ENCODE measurements at places on chromosomes 6 and 20.

DNA sequence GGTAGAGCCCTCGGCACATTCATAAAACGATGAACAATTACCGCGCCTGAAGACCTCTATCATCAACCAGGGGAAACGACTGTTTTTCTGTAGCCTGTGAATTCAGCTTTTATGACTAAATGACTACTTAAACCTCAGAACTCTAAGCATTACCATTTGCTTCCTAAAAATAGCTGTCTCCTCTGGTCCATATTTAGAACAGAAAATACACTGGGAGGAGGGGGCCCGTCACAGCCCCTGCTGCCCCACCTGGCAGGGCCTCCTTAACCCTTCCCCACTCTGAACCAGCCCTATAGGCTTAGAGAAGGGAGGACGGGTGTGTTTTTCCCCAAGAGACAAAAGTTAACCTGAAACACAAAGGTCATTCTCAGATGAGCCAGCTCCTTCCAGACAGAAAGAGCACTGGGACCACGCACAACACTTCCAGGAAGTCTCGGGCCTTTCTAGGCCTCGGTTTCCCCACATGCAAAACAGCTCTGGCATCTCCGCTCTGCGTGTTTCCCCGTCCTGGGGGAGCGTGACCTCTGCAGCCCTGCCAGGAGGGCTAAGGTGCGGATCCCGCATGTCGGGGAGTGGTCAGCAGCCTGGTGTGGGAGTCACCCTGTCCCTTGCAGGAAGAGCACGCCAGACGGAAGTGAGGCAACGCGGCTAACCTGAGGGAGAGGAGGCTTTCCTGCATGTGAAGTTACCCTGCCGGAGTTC is 193.9 kb downstream of the DLL1 start:
- DNase-seq = no peak

DNA sequence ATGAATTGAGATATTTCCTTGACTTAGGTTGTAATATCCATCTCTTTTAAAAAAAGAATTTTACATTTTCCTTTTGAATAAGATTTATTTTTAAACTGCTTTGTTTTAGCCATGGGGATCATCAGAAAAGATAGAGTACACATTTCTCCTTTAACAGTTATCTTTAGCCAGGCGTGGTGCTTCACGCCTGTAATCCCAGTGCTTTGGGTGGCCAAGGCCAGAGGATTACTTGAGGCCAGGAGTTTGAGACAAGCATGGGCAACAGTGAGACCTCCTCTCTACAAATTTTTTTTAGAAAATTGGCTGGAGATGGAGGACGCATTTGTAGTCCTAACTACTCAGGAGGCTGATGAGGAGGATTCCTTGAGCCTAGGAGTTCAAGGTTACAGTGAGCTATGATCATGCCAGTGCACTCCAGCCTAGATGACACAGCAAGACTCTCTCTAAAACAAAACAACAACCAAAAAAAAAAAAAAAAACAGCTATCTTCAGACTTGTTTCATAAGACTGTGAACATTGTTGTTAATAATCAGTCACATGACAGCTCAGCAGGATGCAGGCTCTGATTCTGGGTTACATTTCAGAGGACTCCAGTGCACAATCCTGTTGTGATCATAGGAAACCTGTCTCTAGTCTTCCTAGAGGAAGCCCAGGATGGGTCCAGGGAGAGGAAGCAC is 2.0 kb upstream of the SLC17A3 start:
- DNase-seq = no peak

- peak; percentile 5 for DNase-seq
Measured at GRCh38 chr6:141110481-141110880, 1022.2 kb upstream of the GJE1 start.

GRCh38 chr6:137216106-137216505 is 3.1 kb downstream of the IFNGR1 start:
- DNase-seq = no peak

DNA sequence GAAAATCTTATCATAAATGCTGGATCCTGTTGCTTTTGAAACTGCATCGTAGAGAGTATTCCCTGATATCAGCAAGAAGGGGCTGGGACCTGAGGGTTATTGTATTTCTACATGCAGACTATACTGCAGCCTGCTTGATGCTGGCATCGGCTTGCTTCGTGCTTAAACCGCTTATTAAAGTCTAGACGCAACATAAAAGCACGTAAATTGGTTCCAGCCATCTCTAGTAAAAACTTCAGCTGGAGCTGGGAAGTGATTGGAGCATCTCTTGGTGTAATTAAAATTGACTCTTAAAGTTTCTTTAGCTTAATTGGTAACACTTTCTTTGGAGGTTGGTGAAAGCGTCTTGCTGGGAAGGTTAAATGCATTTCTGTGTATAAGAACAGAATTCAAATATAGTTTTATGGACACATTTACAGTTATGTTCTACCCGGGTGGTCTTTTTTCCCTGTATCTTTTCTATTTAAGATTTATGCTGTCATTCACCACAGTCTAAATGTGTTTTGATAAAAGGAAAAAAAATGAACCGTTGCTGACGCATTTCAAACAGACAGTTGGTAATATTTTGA is 139.0 kb upstream of the JAG1 start:
- DNase-seq = no peak

GRCh38 chr6:161522276-161522675 is 248.4 kb upstream of the AGPAT4 start:
- DNase-seq = no peak

DNA sequence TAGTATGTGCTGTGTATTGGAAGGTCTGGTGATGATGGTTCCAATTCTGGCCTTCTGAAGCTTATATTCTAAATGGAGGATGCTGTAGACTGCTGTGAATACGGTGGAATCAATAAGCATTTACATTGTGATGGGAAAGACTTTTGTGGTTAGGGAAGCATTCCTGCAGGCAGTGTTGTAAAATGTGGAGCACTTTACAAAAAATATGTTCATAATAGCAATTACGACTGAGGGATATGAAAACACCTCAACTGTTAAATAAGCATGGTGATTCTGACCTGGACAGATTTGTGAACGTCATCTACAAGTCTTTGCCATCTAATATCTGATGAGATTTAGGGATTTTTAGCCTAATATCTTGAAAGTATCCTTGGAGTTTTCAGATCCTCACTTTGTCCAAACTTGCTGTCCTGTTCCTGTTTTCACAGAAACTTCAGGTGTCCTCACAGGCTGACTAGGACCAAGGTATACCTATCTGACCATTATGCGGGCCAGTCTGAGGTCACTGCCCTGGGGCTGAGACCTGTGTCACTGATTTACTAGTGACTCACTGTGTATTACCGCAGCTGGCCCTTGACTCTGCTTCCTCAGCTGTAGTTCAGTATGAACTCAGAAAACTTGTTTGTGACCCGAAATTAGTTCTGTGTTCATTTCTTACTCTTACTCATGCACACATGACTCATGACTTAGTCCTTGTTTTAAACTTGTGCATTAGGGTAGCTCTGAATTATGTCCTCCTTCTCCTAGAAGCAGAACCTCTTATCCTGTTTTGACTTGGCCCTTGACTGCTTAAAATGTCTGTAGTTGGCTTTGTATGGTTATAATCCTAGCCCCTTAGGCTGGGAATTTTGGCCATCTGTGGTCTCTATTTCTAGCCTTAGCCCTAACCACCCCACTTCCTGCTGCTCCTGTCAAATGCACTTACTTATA is 343.0 kb downstream of the CDKAL1 start:
- DNase-seq = peak; percentile 86

GRCh38 chr6:124536842-124537191 is 425.4 kb upstream of the RNF217 start:
- no peak for DNase-seq

DNA sequence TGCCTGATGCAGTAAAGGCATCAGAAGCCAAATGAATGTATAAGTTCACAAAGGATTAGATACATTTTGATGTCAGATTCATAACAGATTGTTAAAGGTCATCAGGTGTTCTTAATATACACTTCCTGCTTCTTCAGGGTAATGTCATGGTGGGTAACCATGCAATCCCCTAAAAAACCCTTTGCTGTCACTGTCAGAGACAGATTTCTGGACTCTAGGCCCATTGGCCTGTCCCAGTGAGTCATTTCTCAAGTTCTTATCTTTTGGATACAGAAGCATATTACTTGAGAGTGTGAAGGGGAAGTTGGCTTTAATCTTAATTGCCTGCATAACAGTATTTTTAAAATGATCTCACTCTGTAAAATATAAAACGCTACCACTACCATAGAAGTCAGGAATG is 895.6 kb upstream of the MAP3K7 start:
- DNase-seq = no peak

DNA sequence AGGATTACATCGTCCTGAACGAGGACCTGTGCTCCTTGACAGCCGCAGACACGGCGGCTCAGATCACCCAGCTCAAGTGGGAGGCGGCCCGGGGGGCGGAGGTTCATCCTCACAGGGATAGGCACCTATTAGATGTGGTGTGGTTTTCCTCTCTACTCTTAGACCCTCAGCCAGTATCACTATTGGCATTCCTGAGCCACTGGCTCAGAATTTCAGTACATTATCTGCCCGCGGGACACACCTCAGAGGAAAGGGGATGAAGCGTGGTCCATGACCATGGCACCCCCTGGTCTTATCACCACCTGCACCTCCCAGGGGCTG is 34.6 kb upstream of the HLA-G start:
- no peak for DNase-seq

DNA sequence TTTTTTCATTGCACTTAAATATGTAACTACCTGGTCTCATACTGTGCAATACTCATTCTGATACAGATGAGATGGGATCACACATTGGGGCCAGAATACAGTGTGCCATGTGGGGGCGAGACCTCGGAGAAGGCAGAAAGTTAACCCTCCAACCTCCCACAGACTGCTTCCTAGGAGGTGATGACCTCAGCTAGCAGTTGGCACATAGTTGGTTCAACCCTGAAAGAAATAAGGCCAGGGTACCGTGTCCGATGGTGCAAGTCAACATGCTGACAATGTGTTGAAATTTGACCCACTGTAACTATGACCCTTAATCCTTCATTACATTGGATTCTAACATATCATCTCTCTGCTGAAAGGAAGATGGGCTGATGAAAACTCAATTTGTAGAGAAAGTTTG is 61.9 kb downstream of the GJA10 start:
- no peak for DNase-seq

DNA sequence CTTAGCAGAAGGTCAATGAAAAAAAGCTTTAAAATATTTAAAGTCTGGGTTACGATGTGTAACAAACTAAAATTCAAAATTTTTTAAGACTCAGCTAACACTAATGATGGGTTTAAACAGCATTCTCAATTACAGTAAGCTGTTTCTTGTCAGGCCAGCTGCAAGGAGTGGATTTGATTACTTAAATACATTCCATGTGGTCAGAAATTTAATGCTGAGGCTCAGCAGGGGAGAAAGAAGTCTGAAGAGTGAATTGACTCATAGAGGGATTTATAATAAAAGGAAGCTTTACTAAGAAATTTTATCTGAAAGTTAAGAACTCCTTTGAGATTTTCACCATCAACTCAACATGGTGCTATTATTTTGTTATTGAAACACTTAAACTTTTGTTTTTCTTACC is 398.6 kb downstream of the KHDRBS2 start:
- peak; percentile 1 for DNase-seq

DNA sequence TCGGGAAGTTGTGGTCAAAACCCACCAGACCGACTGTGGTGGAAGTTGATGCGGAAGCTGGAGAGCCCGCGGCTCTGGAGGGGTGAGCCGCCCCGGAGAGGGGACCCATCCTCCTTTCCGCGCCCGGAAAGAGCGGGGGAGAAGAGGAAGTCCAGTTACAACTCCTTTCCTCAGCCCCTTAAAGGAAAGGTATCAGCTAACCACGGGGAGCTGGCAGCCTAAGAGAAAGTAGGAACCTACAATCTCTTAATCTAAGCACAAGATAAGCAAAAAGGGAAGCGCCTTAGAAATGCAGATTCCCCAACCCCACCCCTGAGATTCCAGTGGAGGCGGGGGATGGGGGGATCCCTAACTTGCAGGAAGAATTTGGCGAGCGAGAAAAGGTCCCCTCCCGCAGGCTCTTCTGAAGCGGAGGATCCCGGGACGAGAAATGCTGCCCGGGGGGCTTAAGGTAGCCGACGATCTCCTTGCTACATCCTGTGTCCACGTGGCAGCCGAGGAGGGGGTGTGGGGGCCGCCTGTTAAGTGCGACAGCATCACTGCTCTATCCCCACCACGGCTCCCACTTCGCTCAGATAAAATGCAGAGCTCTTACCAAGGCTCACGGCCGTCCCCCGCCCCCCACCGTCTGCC is 87.5 kb downstream of the ZFP64 start:
- DNase-seq = no peak

DNA sequence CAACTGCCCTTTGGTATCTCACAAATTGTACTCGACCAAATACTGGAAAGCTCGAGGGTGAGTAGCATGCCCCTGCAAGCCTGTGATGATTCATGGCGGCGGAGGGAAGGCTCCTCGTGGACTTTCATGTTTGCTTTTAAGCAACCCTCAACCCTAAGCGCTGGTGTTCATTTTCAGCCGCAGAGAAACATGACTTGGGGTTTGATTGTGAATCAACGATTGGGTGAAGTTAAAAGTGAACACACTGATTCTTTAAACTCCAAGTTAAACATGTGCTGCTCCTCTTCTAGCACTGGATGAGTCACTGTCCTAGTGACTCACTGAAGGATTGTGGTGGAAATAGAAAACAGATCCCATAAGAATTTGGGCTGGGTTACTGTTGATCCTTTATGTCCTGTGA is 8.3 kb downstream of the CD109 start:
- DNase-seq = peak; percentile 96

DNA sequence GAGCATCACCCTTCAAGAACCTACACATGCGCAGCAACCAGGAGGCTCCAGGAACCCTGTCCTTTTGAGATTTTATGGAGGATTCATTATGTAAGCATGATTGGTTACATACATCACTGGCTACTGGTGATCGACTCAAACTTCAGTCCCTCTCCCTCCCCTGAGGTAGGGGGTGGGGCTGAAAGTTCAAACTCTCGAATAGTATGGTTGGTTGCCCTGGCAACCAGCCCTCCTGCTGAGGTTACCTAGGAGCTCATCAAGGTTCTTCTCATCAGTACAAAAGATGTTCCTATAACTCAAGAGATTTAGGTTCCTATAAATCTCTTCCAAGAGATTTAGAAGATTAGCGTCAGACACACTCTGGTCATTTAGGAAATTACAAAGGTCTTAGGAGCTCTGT is 21.9 kb upstream of the ZSCAN9 start:
- no peak for DNase-seq

GRCh38 chr6:95280686-95281273 is 296.6 kb upstream of the MANEA start:
- no peak for DNase-seq

DNA sequence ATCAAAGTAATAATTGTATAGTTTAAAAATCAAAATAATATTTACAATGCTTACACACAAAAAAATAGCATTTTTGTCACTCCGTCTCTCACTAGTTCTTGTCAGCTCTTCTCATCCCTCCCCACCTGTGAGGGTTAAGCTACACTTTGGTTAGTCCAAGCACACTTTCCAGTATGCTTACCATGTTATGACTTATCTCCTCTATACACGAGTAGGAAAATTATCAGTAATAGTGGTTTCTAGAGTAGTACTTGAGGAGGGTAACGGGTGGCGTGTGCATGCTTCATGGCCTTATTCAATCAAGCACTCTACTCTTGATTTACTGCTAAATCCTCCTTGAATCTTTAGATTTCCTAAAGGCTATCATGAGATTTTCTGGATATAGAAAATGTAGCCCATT is 443.7 kb downstream of the UTRN start:
- DNase-seq = no peak

DNA sequence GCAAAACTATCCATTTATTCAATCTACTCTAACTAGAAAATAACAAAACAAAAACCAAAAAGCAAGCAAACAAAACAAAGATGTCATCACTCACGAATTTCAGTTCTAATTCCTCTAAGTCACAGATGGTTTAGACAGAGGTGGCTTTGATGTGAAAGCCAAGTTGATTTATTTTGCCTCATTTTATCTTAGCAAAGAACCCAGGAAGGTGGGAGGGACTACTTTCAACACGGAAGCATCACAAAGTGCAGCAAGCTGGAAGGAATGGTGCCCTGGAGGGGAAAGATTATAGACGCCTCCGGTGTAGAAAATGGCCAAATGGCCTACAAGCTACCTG is 88.4 kb downstream of the LAMP5 start:
- DNase-seq = no peak

All from myocyte (in vitro differentiated cells).